ENCODE measurements at places on chromosomes 13 and 19. TPM values are rescaled to one million over a fixed set of nuclear protein-coding genes. Genes with fewer than 3 reads are reported as not detected.

GRCh38 chr13:66329988-66330451 is 900.1 kb downstream of the PCDH9 start:
- no peaks in the 10 kb centered on the region for H3K4me1 ChIP-seq
- H3K27ac ChIP-seq, result no peak overlapping the region
- no peaks in the 10 kb centered on the region for H3K27me3 ChIP-seq
- no peak for DNase-seq
- no peaks in the 10 kb centered on the region for H3K36me3 ChIP-seq

B3GNT8 gene
- total RNA-seq, result 225 TPM

DNA sequence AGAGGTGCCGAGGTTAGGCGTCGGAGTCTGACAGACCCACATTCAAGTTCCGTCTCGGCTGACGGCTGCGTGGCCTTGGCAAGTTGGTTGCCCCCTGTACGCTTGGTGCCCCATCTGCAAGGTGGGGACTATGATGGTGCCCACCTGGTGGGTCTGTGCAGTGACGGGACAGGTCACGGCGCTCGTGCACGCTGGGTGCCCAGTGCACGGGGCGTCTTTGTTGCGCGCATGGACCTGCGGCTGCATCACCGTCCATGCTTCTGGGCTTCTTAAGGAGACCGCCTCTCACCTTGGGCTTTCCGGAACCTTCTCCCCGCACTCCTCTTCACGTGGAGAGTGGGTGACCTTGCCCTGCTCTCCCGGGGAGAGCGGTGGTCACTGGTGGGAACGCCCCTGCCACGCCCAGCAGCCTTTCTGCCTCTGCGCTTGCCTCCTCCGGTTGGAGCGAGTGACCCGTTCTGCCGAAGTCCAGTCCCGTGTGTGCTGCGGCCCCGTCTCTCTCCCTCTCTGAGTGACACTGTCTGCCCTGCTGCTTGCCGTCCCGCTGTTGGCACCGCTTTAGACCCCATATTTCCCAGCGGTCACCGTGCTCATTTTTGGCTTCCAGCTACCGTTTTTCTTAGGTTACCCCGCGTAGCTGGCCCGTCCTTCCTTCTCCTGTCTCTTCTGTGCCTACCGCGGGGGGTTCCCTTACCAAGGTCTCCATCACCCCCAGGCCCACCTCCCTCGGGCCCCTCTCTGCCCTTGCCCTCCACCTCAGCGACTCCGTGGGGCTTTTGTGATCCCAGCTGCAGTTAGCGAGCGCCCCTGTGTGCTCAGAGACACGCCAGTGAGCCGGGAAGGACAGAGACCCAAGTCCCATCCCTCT is 6.4 kb downstream of the ATP11A start:
- no peaks in the 10 kb centered on the region for H3K36me3 ChIP-seq
- peaks cover 22% of the 10 kb centered on the region for H3K4me1 ChIP-seq
- no peak overlapping the region for H3K4me3 ChIP-seq
- H3K27ac ChIP-seq, result no peak overlapping the region
- H3K27me3 ChIP-seq, result no peaks in the 10 kb centered on the region

- no peak for DNase-seq
- H3K4me3 ChIP-seq, result no peak overlapping the region
- no peak overlapping the region for H3K27ac ChIP-seq
- peaks cover 3% of the 10 kb centered on the region for H3K4me1 ChIP-seq
- peaks cover 8% of the 10 kb centered on the region for H3K36me3 ChIP-seq
- no peaks in the 10 kb centered on the region for H3K27me3 ChIP-seq
Observed at GRCh38 chr19:5030136-5030820, 61.4 kb downstream of the KDM4B start.

DNA sequence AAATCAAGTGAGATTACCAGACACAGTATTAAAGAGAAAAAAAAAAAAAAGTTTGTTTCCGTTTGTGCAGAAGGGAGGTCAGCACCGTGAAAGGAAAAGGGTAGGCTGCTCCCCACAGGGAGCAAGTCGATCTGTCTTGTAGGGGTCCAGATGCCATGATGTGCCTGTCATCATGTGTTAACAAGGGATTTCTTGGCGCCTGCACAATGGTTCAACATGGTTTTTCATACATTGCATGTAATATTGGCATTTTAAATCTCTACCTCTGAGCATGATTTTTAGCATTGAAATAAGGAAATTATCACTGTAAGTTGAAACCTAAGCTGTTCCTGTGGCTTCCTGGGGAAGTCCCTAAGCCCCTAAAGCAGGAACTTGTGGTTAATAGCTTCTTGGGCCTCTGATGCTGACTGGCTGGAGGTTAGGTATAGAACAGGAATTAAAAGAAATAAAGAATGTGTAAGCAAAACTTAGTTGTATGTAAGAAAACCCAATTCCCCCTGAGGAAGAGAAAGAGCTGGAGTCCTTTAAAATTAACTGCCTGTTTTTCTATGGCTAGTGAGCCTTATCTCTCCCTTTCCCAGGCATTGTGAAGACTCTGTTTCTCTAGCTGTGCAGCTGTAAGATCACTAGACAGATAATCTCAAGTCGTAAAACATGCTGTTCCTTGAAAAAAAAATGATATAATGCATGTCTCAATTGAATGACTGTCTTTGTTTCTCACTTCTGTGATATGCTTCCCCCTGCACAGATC is 7.4 kb upstream of the FCGBP start:
- peaks cover 6% of the 10 kb centered on the region for H3K27me3 ChIP-seq
- peak; percentile 55 for DNase-seq
- H3K4me3 ChIP-seq, result no peak overlapping the region

GRCh38 chr19:8311461-8312260 is 3.5 kb upstream of the CD320 start:
- H3K36me3 ChIP-seq, result no peaks in the 10 kb centered on the region
- peak; percentile 70 for DNase-seq
- peaks cover 31% of the 10 kb centered on the region for H3K4me1 ChIP-seq
- peak overlapping the region; percentile 14 for H3K27ac ChIP-seq
- H3K27me3 ChIP-seq, result no peaks in the 10 kb centered on the region

DNA sequence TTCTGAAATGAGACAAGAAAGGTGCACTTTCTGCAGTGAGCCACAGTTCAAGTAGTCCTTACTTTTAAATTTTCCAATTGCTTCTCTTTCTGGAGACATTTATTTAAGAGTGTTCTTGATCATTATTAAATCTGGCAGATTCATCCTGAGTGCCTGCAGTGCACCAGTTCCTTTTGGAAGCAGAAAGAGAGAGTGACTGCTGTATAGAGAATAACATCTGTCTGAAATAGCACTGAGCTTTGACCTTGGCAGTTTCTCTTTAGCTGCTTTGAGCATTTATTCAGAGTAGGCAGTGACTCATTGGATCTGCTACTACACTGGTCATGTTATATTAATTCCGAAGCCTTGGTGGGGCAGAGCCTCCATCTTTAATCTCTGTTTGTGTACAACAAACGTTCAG is 1373.7 kb downstream of the PCDH9 start:
- no peaks in the 10 kb centered on the region for H3K27me3 ChIP-seq
- no peak overlapping the region for H3K4me3 ChIP-seq
- H3K4me1 ChIP-seq, result no peaks in the 10 kb centered on the region

DNA sequence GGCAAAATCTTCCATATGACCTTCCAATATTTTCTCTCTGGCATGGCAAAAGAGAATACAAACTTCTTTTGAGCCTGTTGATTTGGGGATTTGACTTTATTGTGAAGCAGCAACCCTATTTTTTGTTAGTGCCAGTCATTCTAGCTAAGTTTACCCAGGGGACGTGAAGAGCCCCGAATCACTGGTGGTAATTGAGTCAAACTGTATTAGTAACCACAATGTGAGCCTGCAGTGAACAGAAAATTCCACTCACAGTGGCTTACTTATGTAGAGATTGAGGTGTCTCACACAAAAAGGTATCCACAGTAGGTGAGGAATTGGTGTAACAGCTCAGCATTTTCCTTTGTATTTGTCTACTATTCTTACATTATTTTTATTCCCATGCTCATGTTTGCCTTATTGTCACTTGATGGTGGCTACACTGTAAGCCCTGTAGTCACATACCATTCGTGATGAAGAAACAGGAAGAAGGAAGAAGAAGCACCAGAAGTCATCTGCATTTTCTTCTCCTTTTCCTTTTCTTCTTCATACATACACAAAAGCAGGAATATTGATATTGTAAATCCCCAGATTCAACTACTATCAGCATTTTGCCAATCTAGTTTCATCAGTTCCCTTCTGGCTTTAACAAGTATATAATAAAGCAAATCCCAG is 33.3 kb upstream of the MYCBP2 start:
- DNase-seq, result no peak
- no peaks in the 10 kb centered on the region for H3K36me3 ChIP-seq
- no peaks in the 10 kb centered on the region for H3K4me1 ChIP-seq
- H3K27ac ChIP-seq, result no peak overlapping the region
- H3K4me3 ChIP-seq, result no peak overlapping the region
- H3K27me3 ChIP-seq, result no peaks in the 10 kb centered on the region

GRCh38 chr13:31014456-31014855 is 82.0 kb downstream of the TEX26 start:
- no peaks in the 10 kb centered on the region for H3K36me3 ChIP-seq
- H3K4me3 ChIP-seq, result no peak overlapping the region
- H3K27me3 ChIP-seq, result no peaks in the 10 kb centered on the region
- peaks cover 2% of the 10 kb centered on the region for H3K4me1 ChIP-seq
- H3K27ac ChIP-seq, result no peak overlapping the region
- DNase-seq, result no peak

NECTIN2 gene
- 142 TPM for total RNA-seq

DNA sequence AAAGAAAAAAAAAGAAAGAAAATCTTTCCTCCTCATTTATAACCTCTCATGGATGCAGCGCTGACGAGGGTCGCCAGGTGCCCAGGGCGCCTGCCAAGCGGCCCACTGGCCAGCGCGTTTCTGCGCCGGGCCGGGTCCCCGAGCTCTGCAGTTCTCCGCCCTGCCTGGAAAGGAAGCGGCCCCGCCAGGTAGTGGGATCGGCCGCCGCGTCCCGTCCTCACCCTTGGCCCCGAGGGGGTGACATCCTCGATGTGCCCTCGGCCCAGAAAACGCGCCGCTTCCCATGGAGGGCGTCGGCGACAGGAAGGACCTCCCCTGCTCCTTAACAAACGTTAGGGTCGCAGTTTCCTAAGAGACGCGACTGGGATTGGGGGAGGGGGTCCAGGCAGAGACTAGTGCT is 56.9 kb downstream of the ZNF726 start:
- H3K27me3 ChIP-seq, result peaks cover 14% of the 10 kb centered on the region
- H3K36me3 ChIP-seq, result no peaks in the 10 kb centered on the region
- no peak overlapping the region for H3K4me3 ChIP-seq
- H3K4me1 ChIP-seq, result no peaks in the 10 kb centered on the region

- H3K4me1 ChIP-seq, result no peaks in the 10 kb centered on the region
- DNase-seq, result no peak
Observed at GRCh38 chr13:37138926-37139325, 33.5 kb upstream of the CSNK1A1L start.

PSG3 gene
- not detected for total RNA-seq

DNA sequence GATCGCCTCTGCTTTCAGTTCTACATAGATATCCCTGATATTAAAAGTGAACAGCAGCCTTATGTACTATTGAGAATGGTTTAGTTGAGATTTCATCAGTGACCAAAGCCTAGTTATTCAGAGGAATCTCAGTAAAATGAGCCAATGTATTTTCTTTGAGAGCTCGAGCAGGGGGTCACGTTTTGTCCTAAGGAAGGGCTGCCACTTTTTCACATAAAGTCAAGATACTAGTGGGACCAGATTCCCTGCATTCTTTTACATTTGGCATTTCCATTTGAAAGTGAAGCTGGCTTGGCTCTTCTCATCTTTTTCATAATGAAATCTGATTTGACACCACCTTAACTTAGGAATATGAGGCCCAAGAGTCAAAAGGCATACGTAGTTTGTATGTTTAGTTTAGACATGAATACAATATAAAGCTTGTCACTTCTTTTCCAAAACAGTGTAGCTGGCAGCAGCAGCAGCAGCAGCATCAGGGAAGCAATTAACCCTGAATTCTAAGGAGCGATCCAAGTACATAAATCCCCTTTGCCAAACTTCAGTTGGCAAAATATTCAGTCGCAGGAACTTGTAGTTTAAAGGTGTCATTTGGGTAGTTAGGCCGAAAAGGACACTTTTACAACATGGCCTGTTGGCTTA is 1752.2 kb upstream of the PCDH20 start:
- no peak overlapping the region for H3K4me3 ChIP-seq
- no peaks in the 10 kb centered on the region for H3K4me1 ChIP-seq
- no peaks in the 10 kb centered on the region for H3K27me3 ChIP-seq
- no peaks in the 10 kb centered on the region for H3K36me3 ChIP-seq

GRCh38 chr19:947090-947706 is 21.4 kb downstream of the ARID3A start:
- DNase-seq, result no peak
- peaks cover 6% of the 10 kb centered on the region for H3K4me1 ChIP-seq
- H3K36me3 ChIP-seq, result no peaks in the 10 kb centered on the region
- no peak overlapping the region for H3K4me3 ChIP-seq
- H3K27me3 ChIP-seq, result no peaks in the 10 kb centered on the region
- H3K27ac ChIP-seq, result peak overlapping the region; percentile 30

DNA sequence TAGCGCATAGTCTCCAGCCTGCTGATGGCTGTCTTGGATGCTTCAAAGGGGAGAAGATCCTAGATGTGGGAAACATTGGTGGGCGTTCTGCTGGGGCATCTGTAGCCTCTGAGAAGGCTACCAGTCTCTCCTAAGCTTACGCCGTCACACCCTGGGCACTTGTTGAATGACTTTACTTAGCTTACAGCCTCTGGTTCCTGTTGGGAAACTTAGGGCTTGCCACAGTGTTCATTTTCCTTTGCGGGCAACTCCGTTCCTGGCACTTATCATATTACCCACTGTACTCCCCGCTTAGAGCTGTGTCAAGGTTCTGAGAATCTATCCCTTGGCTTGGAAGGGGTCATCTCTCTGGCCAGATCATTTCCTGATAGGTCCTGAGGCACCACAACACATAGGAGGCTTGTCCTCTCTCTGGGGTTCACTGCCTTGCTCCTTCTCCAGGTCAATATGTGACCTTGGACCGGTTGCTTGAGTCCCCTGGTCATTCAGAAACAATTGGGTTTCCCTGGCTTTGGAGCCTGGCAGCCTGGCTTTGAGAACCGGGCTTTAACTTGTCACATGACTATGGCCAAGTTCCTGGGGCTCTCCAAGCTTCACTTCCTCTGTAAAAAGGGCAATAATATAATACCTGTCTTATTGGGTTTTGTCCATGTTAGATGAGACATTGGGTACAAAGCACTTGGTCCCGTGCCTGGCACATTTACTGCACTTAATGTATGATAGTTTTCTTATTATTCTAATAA is 20.5 kb upstream of the ALOX5AP start:
- H3K27ac ChIP-seq, result no peak overlapping the region
- no peaks in the 10 kb centered on the region for H3K4me1 ChIP-seq
- H3K4me3 ChIP-seq, result no peak overlapping the region
- DNase-seq, result no peak
- no peaks in the 10 kb centered on the region for H3K27me3 ChIP-seq
- no peaks in the 10 kb centered on the region for H3K36me3 ChIP-seq

DNA sequence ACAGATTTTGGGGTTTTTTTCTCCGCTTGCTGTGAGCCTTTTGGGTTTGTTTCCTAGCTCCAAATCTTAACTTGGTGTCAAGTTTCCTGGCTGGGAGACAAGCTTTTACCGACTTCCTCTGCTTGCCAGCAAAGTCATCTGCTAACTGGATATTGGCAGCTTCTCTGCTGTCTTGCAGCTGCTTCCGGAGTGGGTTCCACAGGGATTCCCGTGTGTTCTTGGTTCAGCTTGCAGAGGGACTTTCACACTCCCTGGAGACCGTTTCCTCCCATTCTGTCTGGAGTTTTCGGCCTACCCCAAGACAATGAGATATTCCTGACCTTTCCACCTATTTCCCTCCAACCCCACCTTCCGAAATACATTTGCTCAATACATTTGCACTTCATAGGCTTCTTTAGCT is 2.2 kb upstream of the COLGALT1 start:
- H3K27me3 ChIP-seq, result no peaks in the 10 kb centered on the region
- H3K27ac ChIP-seq, result no peak overlapping the region
- peaks cover 10% of the 10 kb centered on the region for H3K4me1 ChIP-seq
- no peaks in the 10 kb centered on the region for H3K36me3 ChIP-seq

MYH14 gene
- 321 TPM for total RNA-seq
